ENCODE measurements at places on chromosomes 1 and 21.

DNA sequence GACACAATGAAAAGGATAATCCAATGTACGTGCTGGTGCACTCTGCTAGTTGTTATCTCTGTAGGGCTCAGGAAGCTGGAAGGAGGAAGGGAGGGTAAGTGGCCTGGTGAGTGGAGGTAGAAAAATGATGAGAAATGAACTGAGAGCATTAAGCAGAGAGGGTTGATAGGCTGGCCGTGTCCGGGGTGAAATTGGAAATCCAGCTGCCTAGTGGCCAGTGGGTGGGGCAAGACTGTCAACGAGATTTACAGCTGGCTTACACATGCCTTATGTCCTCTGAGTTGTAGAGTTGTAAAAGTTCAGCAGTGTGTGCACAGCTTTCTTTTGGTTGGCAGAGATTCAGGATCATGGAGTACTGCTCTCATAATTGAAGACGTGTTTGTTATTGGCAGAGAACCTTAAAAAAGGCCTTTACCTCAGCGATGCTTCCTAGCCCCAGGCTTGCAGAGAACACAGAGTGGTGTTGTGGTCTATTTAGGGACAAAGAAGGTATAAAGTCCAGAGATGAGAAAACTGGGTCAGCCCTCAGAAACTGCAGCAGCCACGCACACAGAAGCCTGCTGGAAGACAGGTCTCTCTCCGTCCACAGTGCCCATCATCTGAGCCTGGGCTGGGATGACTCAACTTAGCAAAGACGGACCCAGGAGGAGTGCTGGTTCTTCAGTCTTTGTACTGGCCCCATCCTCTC lies 132.4 kb downstream of the EDEM3 start:
- no peak for DNase-seq

- no peak for DNase-seq
Measured at GRCh38 chr1:212967801-212968200, 17.5 kb downstream of the VASH2 start.

GRCh38 chr1:36588972-36589371 lies 106.3 kb upstream of the CSF3R start:
- no peak for DNase-seq

- DNase-seq, result no peak
Measured at GRCh38 chr1:175179837-175180590, 12.6 kb downstream of the KIAA0040 start.

- DNase-seq, result no peak
Measured at GRCh38 chr1:80385650-80386049, 1379.1 kb upstream of the ADGRL4 start.

GRCh38 chr1:224182057-224182865 lies 779 bp upstream of the DEGS1 start:
- no peak for DNase-seq

DNA sequence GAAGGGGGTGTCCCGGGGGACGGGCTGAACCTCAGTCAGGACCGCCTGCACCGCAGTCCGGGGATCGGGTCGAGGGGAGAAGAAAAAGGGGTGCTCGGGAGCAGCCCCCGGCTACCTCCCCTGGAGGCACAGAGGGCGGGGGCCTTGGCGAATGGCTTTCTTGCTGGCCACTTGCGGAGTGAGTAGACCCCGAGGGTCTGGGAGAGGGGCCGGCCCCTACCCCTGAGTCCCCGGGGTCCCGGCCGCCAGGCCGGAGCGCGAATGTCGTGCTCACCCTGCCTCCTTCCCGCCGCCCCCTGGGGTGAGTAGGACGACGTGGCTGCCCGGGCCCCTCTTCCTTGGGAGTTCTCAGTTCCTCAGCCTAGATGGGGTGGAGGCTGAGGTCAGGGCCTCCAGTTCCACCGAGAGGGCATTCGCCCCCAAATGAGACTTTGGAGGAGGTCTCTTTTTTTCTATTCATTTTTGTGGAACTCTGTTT lies 113.0 kb downstream of the OSBPL9 start:
- DNase-seq, result no peak

- DNase-seq, result no peak
Measured at GRCh38 chr1:219746141-219746540, 133.2 kb upstream of the ZC3H11B start.

DNA sequence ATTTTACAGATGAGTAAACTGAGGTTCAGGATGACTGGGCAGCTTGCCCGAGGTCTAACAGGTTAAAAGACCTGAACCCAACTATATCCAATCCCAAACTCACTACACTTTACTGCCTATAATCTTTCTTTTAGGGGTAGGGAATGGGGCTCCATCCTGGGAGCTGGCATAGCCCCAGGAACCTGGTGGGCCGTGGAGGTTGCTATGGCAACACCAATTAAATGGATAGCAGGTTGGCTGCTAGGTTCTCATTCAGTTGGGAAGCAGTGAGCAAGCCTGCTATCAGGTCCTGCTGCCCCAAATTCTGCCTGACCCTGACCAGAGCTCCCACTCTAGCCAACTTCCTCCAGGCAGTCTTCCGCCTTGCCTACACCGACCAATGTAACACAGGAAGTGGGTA lies 40.9 kb downstream of the LRP8 start:
- no peak for DNase-seq

DNA sequence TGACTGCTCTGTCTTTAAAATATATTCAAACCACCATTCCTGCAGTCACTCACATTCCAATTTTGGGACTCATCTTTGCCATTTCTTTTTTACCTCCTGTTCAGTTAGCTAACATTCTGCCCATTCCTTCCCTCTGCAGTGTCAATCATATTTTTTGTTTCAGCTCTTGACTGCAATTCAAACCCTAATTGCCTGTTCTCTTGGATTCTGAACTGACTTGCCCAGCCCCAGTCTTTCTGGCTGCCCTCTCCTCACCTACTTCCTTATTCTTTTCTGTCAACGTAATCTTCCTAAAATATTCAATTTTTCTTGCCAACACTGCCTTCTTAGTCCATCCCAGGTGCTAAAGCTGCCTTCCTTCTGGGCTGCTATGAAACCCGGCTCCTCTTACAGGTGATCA lies 6.1 kb downstream of the PRDM2 start:
- no peak for DNase-seq

DNA sequence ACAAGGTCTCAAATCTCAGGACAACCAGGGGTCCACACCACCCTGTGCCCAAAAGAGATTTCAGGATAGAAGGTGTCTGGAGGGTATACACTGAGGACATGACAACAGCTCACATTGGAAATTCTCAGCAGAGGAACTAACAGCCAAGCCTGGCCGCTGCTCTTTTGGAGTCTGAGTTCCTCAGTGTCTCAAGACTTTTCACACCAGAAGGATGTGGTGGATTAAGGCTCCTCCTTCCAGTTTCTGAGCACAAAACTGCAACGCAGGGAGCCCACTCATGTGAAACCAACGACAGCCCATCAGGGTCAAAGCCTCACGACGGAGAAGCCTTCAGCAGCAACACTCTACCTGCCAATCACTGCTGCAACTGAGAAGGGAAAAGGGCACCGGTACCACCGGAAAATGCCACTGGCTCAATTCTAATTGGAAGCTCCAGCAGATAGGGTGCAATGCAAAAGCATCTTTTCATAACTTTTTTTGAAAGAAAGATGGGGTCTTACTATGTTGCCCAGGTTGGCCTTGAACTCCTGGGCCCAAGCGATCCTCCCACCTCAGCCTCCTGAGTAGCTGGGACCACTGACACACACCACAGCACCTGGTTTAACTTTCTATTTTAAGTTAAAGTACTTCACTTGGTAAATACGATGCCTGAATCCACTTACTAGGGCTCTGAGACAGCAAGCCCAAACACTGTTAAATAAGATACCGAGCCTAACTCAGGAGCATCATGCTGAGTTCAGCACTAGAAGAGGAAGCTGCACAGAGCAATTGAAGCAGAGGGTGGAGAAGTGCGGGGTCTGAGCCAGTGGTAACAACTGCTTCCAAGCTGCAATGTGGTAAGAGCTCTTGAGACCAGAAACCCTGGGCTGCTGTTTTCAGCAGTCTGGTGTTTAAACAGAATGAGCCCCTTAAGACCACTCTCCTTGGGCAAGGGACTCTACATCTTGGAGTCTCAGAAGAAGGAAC lies 7.8 kb downstream of the CAPZB start:
- DNase-seq, result no peak

DNA sequence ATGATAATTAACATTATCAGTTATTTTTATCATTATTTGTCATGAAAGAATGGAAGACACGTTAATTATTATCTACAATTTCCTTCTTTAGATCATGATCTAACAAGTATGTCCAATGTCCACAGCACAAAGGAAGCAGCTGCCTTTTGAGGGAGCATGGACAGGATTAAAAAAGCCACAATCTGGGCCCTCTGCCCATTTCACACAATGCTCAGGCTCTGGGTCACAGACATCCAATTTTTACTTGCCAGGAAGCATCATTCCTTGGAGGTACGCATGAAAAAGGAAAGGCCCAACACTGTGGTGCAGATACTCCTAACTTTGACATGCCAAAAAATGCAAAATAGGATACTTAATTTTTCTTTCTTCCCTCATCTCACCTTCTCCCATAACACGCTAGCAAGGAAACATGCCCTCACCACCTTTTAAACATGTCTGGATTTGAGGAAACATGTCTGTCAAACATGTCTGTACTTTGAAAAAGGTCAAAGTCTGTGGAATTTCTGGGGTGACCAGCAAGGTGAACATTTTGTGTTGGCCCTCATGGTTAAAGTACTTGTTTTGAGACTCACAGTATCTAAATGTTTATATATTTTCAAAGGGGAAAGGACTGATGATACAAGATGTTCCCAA lies 40.0 kb downstream of the GADD45A start:
- no peak for DNase-seq

- no peak for DNase-seq
Measured at GRCh38 chr1:212518188-212519054, 85.7 kb downstream of the NENF start.

DNA sequence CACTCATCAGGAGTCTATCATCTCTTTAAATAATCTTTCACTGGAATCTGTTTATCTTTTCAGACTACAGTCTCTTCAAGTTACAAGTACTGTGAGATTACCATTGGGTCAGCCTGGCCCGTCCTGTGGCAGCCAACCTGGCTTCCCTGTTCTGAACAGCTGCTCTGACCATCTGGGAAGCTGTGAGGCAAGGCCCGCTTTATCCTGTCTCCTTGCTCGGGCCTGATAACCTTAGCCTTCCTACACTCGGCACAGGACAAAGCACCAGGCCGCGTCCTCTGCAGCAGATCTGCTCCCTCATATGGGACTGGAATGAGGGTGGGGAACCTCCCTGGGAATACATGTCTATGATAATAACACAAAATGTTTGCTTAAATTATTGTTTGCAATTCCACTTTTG lies 113.3 kb downstream of the PTPN14 start:
- DNase-seq, result no peak

DNA sequence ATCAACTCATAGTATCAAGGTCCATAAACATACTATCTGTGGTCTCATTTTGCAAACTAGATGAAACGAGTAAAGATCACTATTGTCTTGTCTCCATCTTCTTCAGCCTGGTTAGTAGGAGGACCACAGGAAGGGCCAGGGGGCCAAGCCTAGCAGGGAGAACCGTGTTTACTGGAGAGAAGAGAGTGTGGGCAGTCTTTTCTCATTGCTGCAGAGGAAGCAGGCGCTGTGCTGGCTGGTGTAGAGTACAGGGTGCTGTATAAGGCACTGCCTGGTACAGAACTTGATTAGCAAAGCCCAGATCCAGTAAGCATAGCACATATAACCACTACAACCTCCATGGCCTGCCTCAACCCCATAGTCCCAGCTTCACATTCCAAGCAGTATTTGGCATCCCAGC lies 10.0 kb upstream of the B4GALT3 start:
- DNase-seq, result no peak

GRCh38 chr21:36511484-36512220 lies 31.7 kb upstream of the CLDN14 start:
- DNase-seq, result no peak

DNA sequence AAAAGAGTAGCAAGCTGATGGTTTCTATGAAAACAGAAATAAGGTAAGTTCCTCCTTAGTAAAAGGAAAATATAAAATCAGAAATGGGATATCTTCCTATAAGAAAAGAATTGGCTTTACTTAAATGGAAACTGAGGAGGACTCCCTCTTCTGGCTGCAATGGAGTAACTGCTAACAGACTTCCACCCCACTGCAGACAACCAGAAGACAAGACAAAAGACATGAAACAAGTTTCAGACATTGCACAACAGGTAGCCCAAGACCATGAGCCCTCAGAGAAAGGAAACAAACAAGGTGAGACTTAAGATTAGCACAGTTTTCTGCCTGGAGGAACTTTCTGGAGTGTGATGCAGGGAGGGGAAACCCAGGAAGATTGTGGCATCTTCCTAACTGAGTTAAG lies 17.0 kb upstream of the OLFML2B start:
- no peak for DNase-seq

DNA sequence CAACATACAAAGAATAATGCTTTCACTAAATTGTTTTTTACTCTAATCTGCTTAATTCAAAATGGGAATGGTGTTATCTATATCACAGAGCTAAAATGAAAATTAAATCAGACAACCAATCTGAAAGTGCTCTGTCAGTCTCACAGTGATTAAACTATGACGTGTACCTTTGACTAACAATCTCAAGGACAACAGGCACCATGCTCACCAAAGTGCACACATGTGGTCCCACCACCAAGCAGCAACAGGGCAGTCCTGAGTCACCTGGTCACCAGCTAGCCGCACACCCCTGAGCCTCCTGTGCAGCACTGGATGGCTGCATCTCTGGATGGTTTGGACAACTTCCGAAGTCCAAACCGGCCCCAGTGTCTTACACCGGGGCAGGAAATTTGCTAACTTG lies 54.5 kb upstream of the NADK start:
- no peak for DNase-seq

GRCh38 chr1:37513795-37514349 lies 694 bp downstream of the MEAF6 start:
- no peak for DNase-seq

- DNase-seq, result no peak
Measured at GRCh38 chr1:173330149-173330951, 123.2 kb upstream of the TNFSF4 start.

GRCh38 chr1:116580446-116581322 lies 9.9 kb upstream of the CD58 start:
- no peak for DNase-seq

DNA sequence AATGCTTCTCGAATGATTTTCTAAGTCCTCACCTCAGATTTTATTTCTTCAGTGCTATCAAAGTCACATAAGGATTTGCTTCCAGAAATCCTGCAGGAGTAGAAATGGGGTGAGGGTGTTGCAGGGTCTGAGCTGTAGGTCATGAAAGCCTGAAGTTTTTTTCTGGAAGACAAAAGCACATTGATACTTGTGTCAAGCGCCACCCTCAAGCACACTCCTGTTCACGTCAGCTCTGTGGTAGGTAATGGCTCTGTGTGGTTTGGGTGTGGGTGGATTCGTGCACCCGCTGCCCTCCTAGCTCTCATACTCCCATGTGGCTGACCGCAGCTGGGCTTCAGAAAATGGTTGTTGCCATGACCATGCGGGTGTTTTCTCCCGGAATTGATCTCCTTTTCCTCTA lies 39.9 kb downstream of the AKNAD1 start:
- no peak for DNase-seq

DNA sequence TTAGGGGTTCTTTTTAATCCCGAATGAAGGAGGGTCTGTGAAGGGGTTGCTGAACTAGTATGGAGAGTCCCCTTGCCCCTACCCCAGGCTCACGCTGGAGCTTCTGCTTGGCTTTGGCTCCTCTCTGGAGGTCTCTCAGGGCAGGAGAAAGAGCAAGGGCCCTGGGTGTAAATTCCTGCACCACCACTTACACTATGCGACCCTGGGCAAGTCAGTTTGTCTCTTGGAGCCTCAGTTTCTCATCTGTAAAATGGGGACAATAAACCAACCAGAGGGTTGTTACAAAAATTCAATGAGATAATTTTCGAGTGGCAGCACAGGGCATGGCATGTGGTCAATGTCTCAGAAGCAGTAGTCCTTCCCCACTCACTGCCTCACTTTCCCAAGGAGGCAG lies 11.4 kb downstream of the FOXO6 start:
- no peak for DNase-seq

GRCh38 chr1:36350659-36351226 lies 27.3 kb upstream of the EVA1B start:
- no peak for DNase-seq
